ENCODE measurements at places on chromosomes 12 and 14.

DNA sequence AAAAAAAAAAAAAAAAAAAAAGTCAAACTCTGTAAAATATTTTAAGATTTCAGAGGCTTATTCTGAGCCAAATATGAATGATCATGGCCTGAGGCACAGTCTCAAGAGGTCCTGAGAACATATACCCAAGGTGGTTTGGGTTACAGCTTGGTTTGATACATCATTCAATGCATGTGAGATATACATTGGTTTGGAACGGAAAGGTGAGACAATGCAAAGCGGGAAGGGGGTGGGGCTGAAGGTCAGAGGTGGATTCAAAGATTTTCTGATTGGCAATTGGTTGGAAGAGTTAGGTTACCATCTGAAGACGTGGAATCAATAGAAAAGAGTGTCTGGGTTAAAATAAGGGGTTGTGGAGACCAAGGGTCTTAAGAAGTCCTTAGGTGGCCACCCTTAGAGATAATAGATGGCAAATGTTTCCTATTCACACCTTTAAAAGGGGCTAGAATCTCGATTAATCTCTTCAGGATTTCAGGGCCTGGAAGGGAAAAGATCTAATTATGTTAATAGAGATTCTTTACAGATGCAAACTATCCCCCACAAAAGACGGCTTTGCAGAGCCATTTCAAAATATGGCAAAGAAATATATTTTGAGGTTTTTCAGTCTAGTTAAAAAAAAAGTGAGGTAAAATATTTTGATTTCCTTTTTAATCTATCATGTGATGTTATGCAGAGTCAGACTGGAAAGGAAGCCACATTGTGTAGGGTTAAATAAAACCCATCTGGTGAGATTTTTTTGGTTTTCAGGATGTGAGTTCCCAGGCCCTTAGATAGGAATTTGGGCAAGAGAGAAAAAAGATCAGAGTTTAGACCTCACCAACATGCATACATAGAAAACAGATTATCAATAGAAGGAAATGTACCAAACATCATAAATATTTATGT is 173.8 kb upstream of the CNOT2 start:
- no peak for DNase-seq

DNA sequence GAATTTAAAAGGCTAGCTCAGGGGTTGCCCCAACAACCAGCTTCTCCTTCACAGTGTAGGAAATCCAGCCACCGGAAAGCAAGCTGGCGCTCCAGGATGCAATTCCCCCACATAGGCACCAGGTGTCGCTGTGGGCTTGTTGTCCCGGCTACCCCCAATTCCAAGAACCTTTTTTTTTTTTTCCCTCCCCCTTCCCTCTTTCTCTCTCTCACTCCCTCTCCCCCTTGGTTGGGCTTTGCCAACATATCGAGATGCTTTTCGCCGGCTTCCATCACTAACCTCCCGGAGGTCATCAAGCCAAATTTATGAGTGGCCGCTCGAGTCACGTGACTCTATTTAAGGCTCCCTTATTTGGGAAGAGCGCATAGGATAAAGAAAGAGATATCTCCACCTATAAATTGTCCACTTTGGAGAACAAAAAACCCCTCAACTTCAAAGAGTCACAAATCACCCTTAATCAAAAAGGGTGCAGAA is at the start of gene HOXC5:
Gene HOXC5, plus strand, starts transcription at position 424 of the 474 bp plus-strand sequence. CDS start 73 bp downstream, outside the sequence.
- DNase-seq = peak; percentile 38

DNA sequence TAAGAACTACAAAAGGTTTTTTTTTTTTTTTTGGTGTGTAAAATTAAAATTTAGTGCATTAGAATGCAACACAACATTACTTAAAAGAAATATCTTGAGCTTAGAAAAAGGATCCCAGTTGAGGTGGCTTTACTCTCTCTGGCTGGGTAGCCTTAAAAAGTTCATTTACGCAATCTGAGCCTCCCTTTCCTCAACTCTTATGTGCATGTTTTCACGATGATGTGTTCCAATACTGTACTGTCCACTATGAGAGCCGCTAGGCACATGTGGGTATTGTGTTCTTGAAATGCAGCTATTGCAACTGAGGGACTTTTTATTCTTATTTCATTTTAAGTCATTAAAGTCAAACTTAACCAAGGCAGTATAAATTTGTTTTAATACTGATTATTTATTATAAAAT is 460.9 kb upstream of the SYT1 start:
- DNase-seq = no peak

GRCh38 chr12:75634244-75635222 is 123.1 kb upstream of the KRR1 start:
- DNase-seq = no peak

DNA sequence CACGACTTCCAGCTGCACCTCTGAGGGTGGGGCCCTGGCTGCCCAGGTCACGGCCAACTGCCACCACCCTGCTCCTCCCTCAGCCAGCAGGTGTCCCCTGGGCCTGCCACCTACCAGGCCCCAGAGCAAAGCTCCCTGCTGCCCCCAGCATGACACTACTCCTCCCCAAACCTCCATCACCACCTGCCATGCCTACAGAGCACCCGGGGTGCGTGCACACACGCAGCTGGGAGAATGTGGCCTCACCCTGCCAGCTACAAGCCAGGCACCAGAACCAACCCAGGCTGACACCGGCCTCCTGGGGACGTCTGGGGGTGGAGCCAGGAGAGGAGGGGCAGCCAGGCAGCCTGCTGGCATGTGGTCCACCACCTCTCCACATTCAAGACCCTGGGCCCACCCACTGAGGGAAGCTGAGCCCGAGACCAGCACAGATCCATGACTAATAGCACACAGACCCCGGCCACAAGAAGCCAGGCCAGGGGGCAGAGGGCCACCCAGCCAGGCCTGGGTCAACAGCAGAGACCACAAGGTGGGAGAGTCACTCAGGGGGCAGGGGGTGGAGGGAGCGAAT is 3.4 kb downstream of the JAG2 start:
- no peak for DNase-seq
